Aorta (tissue), 5 donors: ENCODE measurements at places on chromosomes 7 and 10. TPM values are rescaled to one million over a fixed set of nuclear protein-coding genes. Genes with fewer than 3 reads are reported as not detected.

CASTOR2 gene
- 18.7 TPM for total RNA-seq

LEP gene
- 0.97 TPM for total RNA-seq

ZPBP gene
- total RNA-seq = not detected

GRCh38 chr7:66604198-66604597, 24.5 kb upstream of the KCTD7 start:
- DNase-seq = no peak

LMOD2 gene
- not detected for total RNA-seq

KIF11 gene
- total RNA-seq = 1.7 TPM

ZNF37A gene
- 23.1 TPM for total RNA-seq

GRCh38 chr7:25002786-25003185, 22.8 kb upstream of the OSBPL3 start:
- no peak for DNase-seq

DNA sequence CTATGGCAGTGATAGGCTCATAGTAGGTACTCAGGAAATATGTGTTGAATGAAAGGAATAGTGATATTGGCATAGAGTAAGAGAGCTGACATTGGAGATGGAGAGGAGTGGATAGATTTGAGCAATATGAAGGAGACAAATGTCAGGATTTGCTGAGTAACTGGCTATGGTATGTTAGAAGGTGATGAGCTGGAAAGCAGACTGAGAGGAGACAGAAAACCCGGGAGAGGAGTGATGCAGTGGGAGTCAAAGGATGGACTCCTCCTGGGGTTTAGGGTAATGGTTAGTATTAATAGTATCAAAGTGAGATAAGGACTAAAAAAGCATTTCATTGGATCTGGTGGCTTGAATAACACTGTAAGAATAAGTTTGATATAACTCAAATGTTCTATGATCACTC, 64.8 kb downstream of the CD36 start:
- DNase-seq = no peak

DNA sequence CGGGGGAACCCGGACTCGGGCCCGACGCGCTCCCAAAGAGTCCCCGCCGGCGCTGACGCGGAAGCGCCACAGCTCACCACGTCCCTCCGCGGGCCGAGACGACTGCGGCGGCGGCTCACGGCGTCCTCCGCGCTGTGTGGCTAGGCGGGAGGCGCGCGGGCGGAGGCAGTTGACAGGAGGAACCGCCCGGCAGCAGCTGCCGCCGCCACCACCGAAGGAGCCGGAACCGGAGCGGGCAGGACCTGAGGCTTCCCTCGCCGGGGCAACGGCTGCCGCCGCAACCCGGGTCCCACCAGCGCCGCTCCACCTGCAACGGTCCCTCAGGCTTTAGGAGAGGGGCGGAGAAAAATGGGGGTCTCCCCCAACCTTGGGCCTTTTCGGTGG, 334 bp downstream of the ZNF800 start:
- peak; percentile 76 for DNase-seq

DNA sequence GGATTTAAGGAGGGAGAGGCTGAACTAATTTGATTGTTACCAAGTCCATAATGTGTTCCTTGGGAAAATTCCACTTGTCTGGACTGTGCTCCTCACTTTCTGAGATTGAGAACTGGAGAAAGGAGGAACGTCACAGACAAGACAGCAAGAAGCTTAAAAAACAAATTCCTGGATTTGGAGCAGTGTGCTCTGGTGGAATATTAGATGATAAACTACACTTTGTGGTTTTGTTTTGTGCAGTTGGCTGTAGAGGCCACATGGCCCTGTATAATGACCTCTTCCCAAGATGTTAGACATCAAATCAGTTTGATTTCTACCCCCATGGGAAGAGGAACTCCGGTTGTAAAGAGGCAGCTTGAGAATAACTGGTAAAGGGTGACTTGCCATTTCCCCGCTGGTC, 421.3 kb upstream of the GALNT17 start:
- no peak for DNase-seq

APBB1IP gene
- 11.0 TPM for total RNA-seq

CREM gene
- total RNA-seq = 42.5 TPM

DNA sequence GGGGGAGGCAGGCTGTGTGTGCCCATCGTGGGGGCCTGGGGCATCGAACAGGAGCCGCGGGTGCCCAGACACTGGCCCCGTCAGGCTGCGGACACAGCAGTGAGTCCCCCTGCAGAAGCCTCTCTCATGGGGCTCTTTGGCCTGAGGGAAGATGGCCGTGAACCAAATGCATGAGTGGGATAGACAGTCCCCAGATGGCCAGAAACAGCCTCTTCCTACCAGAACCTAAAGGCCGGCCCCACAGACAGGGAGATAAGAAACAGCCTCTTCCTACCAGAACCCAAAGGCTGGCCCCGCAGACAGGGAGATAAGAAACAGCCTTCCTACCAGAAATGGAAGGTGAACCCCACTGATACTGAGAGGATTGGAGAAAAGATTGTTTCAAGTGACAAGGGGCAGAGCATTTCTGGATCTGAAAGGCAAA, 16.6 kb downstream of the IDI2 start:
- DNase-seq = no peak

CDHR3 gene
- 5.1 TPM for total RNA-seq

- peak; percentile 40 for DNase-seq
These were observed 520.2 kb downstream of the PTPRN2 start for GRCh38 chr7:158067219-158067930.

GPR37 gene
- 0.39 TPM for total RNA-seq

ANK3 gene
- 17.0 TPM for total RNA-seq

GDF2 gene
- not detected for total RNA-seq

GRCh38 chr10:26574783-26575182, 122.7 kb upstream of the PDSS1 start:
- no peak for DNase-seq

CYP2C8 gene
- total RNA-seq = 0.26 TPM
